ENCODE measurements at places on chromosomes 12 and 14.
A peak's percentile ranks its signal among the peaks of the same experiment; 100 is the strongest.

- no peak for DNase-seq
Measured at GRCh38 chr14:62347562-62348011, 585.4 kb downstream of the SNAPC1 start.

DNA sequence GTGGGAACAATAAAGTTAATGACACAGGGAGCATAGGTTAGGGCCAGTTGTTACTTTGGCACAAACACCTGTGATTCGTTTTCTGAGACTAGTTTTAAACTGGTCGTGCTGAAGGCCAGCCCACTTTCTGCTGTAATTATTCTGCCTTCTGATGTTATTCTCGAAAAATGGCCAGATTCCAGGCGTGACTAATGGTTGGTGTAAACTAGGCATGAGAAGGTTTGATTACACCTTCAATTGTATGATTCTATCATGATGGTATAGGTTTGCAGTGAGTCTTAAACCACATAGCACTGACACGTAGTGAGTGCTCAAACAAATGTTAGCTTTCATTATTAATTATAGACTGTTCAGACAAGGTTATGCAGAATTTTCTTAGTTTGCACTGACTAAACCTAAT is 39.0 kb downstream of the CKB start:
- peak; percentile 85 for DNase-seq

- no peak for DNase-seq
Measured at GRCh38 chr12:43329375-43329774, 222.6 kb downstream of the ADAMTS20 start.

- no peak for DNase-seq
Measured at GRCh38 chr12:68792952-68793351, 15.0 kb upstream of the MDM2 start.

DNA sequence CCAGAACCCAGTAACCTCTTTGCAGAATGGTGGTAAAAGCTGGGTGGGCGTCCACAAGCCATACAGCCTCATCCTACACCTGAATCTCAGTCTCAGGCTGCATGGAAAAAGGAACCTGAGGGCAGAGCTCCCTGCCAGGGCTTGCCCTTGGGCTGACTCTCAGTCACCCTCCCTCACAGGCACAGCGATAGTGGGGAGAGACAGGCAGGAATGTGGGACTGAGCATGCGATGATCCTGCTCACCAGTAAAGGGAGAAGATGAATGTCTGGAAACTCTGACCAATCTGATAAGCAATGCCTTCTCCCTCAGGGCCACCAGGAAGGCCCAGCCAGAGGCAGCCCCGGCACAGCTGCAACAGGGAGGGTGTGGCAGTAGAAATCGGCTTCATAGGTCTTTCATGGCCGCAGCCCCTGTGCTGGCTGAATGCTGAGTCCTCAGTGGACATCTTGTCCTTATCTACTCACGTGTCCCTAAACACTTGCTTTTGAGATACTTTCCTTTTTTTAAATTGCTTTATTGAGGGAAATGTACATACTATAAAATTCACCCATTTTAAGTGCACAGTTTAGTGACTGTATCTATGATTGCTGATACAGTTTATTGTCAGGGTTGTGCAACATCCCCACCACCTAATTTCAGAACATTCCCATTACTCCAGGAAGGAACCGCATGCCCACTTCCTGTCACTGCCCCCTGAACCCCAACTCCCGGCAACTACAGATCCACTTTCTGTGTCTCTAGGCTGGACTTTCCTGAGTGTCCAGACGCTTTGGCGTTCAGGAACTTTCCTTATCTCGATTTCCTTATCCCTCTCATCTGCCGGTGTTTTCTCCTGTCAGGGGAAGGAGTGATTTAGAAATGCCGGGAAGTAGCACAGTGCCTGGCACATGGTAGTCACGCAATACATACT is 258.1 kb downstream of the PCNX1 start:
- no peak for DNase-seq

DNA sequence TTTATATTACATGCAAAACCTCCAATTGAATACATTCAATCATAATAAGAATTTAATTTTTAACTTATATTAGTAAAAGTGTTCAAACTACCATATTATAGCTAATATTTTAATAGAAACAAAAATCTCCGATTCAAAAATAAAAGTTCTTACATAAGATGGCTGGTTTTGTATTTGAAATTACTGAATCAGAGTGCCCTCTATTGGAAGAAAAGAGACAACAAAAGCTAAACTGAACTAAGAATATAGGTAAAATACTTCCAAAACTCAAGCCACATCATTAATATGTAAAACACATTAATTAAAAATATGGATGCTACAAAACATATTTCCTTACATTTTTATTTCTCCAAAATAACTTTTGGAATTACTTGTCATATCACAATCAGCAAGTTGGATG is 120.3 kb downstream of the GARIN6 start:
- peak; percentile 0 for DNase-seq

DNA sequence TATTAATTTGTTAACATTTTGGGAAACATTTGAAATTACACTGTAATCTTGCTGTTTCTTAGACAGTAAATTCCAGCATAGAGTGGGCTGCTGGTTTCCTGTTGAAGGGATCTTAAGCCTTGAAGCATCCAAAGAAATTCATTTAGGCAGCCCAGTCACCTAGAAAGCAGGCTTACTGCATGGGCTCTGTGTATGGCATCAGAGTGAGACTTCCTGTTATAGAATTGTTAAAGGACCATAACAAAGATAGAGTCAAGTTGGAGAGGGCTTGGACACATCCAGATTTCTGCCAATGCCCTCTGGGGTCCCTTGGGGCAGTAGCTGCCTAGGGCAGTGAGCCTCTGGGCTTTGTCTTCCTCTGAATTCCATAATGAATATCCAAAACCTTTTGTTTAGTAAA is 149.2 kb downstream of the DYRK2 start:
- DNase-seq, result no peak

DNA sequence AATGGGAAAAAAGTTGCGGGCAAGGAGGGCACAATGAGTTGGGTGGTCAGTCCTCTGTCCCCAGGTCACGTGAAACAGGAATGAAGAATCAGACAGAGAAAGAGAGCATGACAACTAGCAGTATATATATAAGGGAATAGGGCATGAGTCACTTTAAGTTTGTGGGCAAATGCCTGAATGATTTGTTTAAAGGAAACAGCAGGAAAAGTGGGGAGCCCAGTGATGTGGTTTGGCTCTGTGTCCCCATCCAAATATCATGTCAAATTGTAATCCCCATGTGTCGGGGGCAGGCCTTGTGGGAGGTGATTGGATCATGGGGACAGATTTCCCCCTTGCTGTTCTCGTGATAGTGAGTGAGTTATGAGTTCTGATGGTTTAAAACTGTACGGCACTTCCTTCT is 195.3 kb upstream of the IGF1 start:
- peak; percentile 19 for DNase-seq

DNA sequence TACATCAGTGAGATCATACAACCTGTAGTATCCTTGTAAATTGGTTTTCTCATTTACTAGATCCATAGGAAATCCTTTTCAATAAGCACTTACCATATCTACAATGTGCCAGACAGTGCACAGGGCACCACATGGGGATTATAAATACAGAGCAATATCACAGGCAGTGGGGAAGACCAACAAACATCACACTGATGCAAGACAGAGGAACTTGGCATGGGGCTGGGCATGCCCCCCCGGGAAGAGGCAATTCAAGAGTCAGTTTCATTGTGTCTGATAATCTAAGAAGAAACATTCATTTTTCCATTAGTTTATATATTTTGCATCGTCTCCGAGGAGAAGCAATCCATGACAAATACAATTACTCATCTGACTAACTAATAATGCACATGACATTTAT is 16.2 kb downstream of the NT5DC3 start:
- DNase-seq, result no peak

GRCh38 chr14:90905531-90905930 is 89.3 kb upstream of the TTC7B start:
- DNase-seq, result no peak

GRCh38 chr12:68189821-68190242 is 30.3 kb upstream of the IFNG start:
- DNase-seq, result peak; percentile 46

DNA sequence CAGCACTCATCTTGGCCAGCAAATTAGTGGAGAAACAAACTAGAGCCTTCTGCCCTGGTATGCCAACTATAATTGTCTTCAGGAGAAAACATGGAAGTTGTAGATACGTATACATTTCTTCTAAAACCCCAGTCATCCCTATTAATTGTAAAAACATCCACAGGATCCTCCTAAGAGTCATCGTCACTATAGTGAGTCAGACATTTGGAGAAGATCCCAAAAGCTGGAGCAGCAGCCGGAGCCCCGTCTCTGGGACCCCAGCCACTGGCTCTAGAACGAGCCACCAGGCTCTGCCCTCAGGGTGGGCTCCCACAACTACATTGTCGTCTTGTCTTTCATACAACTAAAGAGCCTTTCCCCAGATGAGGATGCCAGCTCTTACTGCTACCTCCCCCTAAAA is 15.5 kb downstream of the PRKAB1 start:
- no peak for DNase-seq

GRCh38 chr12:110901401-110901800 is 19.0 kb downstream of the MYL2 start:
- no peak for DNase-seq

DNA sequence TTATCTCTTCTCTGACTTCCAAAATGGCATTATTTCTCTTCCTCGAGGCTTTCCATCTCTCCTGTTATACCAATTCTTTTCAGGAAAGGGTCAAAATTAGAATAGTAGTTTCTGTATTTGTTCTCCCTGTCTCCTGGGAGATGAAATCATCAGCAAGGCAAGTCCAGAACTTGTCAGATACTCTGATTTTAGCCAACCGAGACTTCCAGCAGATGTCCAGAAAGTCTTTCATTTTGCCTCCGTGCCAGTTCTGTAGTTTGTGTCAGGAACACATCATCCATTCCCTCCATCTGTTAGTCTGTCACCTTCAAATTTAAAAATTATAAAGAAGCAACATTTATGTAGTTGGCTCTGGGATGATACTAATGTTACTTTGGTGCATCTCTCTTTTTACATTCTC is 275.7 kb downstream of the CCDC59 start:
- no peak for DNase-seq

- DNase-seq, result peak; percentile 85
Measured at GRCh38 chr12:113184900-113185179, 438 bp downstream of the DDX54 start.

DNA sequence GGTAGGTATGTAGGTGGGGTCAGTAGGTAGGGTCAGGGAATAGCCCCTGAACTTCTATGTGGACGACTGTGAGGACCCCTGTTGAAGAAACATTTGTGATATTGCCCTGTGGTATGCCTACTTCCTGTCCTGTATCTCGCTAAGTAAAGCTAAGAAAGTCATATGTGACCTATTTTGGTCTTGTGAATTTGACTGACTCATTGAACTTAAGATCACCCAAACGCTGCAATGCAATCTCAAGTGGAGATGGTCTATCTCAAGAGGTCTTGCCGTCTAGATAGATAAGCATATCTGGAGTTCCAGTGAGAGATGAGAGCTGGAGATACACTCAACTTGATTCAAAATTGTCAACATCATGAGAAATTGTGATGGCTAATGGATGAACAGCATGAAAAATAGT is 73.8 kb downstream of the TRAFD1 start:
- DNase-seq, result no peak

GRCh38 chr12:107581619-107582015 is 104.0 kb upstream of the PWP1 start:
- DNase-seq, result no peak

- DNase-seq, result no peak
Measured at GRCh38 chr12:69484428-69484827, 14.2 kb downstream of the FRS2 start.
